Mesenteric fat pad (tissue), 1 donor: ENCODE measurements at places on chromosomes 11 and 22.

DNA sequence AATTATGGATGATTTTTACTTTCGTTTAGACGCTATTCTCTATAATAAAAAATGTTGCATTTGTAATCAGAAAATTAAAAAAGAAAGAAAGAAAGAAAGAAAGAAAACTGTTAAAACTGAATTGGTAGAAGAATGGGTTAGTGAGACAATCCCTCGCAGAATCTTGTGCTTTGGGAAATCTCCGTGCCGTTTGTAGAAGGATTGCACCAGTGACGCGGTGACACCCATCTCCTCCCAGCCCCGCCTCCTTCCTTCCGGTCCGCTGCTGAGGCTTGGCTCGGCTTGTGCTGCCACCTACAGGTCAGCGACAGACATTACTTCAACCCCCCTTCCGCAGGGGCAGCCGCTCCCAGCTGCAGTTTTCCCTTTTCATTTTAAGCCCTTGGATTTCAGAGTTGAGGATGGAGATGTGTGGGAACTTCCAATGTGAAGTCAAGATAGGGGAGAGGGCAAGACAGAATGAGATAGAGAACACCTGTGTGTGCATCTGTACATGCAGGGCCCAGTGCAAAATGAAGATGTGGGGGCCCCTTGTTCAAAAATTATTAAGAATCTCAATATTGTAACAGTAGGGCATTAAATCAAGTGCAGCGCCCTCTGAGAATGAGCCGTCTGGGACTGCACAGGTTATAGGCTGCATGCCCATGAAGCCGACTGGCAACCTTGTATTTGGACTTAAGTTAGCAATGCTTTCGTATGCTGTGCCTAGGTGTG, 41.1 kb downstream of the TST start:
- DNase-seq = peak; percentile 96

DNA sequence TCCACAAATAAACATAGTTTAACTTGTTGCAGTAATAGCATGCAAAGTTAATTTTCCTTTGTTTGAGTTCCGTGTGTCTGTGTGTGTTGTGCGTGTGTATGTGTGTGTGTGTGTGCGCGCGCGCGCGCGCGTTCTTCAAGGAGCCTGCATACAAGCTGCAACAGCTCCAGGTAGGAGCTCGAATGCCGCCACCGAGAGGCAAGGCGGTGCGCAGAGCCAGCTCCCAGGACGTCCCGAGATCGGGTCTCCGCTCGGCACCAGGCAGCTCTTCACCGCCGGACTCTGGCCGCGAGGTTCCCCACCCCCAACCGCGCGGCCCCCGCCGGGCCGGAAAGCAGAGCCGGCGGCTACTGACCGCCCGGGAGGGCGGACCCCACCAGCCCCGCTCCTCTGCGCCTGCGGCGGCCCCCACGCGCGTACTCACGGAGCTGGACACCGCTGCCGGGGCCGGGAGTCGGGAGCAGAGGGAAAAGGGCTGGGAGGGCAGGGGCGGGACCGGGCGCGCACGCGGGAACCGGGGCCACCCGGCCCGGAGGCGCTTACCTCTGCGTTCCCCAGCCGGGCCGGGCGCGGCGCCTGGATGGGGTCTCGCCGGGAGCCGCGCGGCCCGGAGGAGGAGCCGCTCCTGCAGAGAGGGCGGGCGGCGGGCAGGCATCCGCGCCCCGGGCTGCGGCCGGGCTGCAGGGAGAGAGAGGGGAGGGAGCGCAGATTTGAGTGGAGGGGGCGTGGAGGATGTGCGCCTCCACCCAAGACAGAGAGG, 40.4 kb upstream of the AKIP1 start:
- no peak for DNase-seq

DNA sequence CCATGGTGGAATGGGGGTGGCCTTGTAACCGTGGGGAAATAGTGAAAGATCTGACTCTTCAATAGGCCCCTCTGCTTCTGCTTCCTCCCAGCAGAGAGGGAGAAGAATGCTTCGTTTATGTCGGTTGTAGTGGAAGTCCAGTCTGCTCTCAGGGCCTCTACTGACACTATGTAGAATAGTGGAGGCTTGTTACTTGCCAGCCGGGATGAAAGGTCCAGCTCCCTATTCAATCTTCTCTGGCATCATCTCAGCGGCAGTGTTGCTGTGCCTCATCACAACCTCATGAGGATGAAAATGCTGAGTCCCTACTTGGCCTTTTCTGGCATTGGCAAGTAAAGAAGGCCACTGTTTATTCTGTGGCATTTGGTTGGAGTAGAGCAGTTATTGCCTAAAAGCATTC, 820.9 kb upstream of the TENM4 start:
- no peak for DNase-seq

- DNase-seq = no peak
Observed at GRCh38 chr11:118846181-118846935, 37.3 kb upstream of the CXCR5 start.

GRCh38 chr11:34256626-34257025, 101.2 kb downstream of the ABTB2 start:
- no peak for DNase-seq

DNA sequence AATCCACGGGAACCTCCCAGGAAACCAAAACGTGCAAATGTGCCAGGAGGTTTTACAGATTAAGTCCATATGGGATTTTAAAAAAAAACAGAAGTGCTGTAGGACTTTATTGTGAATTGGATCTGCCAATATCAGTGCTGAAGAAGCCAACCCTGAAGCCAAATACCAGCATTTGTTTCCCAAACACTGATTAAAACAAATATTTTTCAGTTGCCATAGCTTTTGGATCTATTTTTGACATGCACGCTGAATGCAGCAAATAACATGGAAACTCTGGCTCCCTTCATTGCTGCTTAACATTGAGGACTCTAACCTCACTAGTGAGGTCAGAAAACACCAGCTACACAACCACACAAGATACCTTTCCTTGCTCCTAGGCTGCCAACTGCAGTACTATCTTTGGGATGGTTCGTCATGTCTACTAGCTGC, 28.4 kb upstream of the SIK2 start:
- no peak for DNase-seq

DNA sequence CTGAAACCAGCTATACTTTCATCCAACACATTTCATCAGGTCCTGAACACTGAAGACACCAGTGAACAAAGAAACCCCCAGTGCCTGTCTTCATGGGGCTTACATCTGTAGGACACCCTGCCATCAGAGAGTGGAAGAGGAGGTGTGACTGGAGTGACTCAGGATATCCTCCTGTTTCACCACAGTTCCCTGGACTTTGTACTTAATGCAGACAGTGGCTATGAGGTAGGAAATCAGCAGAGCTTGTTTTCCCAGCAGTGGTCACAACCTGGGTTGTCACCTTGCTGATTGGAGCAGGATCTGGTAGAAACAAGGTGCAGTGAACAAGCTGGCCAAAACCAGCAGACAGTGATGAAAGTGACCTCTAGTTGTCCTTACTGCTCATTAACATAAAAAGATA, 128.8 kb downstream of the KIRREL3 start:
- DNase-seq = no peak

DNA sequence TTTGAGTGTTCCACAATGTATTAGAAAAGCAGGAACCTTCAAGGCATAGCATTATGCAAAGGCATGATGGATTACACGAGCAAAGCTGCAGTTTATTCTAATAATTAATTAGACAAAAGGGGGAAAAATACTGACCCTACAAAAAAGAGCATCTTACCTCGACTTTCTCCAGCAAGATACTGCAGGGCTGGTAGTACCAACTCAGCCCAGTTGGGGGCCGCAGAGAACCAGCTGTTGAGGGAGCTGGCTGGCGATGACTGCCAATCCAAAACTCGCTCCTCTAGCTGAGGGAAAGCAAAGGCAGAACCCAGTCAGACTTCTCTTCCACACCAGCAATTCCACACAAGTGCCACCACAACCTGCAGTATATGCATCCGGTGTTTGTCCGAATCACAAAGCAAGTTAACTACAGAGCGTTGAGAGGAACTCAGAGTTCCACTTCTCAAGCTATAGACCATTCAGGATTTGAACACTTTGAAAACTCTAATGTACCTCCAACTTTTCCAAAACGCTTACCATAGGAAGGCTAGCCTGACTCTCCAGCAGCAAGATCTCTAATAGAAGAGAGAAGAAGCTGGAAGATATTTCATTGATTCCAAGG, 13.7 kb downstream of the NFRKB start:
- DNase-seq = no peak

DNA sequence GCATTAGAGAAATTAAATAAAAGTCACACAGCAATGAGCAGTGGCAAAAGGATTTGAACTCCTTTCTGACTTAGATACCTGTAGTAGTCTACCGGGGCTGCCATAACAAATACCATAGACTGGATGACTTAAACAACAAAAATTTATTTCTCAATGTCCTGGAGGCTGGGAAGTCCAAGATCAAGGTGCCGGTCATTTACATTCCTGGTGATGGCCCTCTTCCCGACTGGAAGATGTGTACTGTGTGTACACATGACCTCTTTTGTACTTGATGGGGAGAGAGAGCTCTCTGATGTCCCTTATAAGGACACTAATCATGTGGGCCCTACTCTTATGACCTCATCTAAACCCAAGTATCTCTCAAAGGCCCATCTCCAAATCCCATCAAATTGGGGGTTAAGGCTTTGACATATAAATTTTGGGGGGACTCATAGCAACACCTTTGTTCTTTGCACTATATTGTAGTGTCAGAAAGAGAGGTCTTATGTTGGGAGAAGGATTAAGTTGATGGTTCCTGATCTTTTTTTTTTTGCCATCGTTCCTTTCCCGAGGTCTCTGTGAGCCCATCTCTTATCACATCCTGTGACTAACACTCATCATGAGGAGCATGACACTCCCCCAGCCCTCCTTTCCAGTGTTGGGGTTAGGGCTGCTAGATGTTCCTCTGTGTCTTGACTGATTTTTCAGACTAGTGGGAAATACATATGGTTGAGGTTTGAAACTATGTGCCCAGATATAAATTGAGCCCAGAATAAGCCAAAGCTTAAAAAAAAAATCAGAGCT, 104.3 kb downstream of the TRAF6 start:
- no peak for DNase-seq

- DNase-seq = no peak
Observed at GRCh38 chr11:18527512-18527911, 770 bp upstream of the TSG101 start.

DNA sequence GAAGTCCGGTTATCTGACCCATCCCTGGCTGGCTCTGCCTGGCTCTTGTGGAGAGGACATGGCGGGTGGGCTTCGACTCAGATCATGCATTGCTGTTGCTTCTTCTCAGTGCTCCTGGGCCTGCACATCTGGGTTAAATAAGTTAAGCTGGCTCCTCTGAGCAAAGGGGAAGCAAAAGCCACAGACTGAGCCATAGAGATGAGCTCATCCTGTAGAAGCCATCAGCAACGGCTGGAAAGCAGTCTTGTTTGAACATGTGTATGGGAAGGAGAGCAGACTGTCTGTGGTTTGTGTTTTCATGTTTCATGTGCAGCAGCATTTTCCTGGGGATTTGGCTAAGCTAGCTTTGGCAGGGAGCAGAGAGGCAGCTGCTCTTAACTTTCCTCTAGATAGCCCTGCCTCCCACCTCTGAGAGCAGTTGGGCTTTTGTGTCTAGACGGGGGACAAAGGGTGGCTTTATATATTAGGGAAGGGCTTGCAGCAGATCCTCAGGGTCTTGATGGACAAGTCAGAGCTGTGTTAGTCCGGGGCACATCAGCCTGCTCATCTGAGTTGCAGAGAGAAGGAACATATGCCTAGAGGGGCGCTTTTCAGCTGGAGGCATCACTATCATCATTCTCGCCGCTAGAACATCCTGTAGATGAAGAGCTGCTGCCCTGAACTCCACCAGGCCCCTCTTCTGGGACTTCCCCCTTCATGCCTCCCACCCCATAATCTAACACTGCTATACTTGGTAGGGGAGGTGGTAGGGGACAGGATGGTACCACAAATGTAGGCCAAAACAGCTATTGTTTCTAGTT, 14.9 kb downstream of the DCPS start:
- DNase-seq = no peak

- no peak for DNase-seq
Observed at GRCh38 chr11:125995313-125995712, 49.5 kb downstream of the VSIG10L2 start.

DNA sequence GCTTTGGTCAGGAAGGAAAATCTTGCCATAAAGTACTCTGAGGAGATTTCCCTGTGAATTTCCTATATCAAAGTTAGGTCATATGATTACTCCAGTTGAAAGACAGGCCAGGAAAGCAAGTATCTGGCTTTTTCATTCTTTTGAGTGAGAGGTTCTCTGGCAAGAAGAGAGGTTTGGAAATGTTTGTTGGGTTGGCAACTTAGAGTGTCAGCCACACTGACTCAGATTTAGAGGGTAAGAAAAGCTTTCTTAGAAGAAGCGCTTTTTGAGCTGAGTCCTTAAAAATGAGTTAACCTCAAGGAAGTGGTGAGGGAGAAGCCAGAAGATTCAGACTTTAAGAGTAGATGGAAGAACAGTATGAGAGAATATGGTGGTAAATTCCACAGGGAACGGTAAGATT, 86.1 kb upstream of the BDNF start:
- no peak for DNase-seq

- DNase-seq = no peak
Observed at GRCh38 chr11:2750101-2750681, 50.4 kb upstream of the KCNQ1OT1 start.

- DNase-seq = no peak
Observed at GRCh38 chr22:27247701-27248434, 553.7 kb downstream of the MN1 start.
